ENCODE measurements at places on chromosomes 3 and 15. TPM values are rescaled to one million over a fixed set of nuclear protein-coding genes. Genes with fewer than 3 reads are reported as not detected.

GRCh38 chr15:95291898-95292472 lies 1038.5 kb upstream of the NR2F2 start:
- no peak overlapping the region for H3K4me3 ChIP-seq
- no peaks in the 10 kb centered on the region for H3K36me3 ChIP-seq
- H3K4me1 ChIP-seq, result peaks cover 17% of the 10 kb centered on the region
- DNase-seq, result peak; percentile 68

DNA sequence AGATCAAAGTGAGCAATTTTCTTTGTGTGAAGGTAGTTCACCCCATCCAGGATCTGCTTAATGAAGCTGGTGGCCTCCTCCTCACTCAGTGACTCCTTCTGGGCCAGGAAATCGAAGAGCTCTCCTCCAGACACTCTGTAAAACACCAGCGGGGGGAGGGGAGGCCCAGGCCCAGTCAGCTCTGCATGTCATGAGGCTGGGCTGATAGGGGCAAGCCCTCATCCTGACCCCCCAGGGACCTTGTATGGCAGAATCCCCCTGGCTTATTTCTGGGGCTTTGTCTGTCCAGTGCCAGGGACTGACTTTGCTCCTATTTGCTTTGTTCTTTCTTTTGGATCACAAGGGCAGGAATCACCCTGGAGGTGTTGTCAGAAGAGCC lies 74.9 kb downstream of the DAPK2 start:
- no peak for DNase-seq
- no peak overlapping the region for H3K27ac ChIP-seq
- H3K27me3 ChIP-seq, result no peaks in the 10 kb centered on the region

GRCh38 chr15:85897895-85898717 lies 103.4 kb upstream of the KLHL25 start:
- H3K27ac ChIP-seq, result no peak overlapping the region
- H3K27me3 ChIP-seq, result peaks cover 26% of the 10 kb centered on the region
- H3K4me1 ChIP-seq, result no peaks in the 10 kb centered on the region
- no peaks in the 10 kb centered on the region for H3K36me3 ChIP-seq
- no peak for DNase-seq
- no peak overlapping the region for H3K4me3 ChIP-seq

HRG gene
- total RNA-seq, result not detected

GRCh38 chr15:96338766-96339618 lies 8.5 kb downstream of the NR2F2 start:
- peak overlapping the region; percentile 88 for H3K27ac ChIP-seq
- H3K4me1 ChIP-seq, result peaks cover 8% of the 10 kb centered on the region
- H3K36me3 ChIP-seq, result peaks cover 35% of the 10 kb centered on the region
- DNase-seq, result peak; percentile 44

ATP13A5 gene
- not detected for total RNA-seq

DNA sequence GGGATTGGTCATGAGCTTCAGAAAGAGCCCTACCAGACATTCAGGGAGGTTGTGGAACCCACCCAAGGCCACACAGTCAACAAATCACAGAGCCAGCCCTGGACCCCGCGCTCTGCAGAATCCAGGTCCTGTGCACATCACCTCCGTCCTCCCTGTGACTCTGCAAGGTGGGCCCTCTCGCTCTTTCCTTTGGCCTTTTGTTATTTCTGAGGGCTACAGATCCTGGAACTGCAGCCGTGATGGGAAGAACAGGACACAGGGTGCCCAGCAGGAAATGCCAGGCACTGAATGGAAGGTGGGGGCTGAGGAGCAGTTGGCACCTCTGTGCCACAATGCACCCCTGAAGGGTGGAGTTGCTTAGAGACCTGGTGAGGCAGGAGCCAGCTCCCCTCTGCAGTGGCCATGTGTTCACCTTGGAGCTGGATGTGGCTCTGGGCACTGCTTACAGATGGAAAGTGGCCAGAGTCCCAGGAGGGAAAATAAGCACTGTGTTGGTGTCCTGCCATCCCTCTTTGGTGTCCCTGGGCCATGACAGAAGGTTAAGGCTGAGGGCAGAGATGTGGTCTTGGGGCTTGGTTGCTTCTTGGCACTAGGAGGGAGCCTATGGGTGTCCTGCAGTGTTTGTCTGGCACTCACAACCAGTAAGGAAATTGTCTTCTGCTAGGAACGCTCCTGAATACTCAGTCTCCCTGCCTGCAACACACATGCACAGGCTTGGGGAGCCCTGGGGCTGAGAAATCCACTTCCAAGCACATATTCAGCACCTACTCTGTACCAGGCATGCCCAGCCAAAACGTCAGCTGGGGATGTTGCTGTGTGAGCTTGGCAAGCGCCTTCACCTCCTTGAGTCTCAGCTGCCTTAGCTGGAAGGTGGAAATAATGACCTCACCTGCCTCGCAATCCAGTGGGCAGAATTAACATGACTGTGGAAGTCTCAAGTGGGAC lies 98.0 kb upstream of the SLC6A6 start:
- H3K27ac ChIP-seq, result no peak overlapping the region
- no peak for DNase-seq
- H3K4me3 ChIP-seq, result no peak overlapping the region
- H3K36me3 ChIP-seq, result no peaks in the 10 kb centered on the region

- no peak overlapping the region for H3K27ac ChIP-seq
- no peak for DNase-seq
- no peak overlapping the region for H3K4me3 ChIP-seq
- no peaks in the 10 kb centered on the region for H3K36me3 ChIP-seq
Measured at GRCh38 chr3:25396251-25396650, 31.8 kb upstream of the RARB start.

- no peaks in the 10 kb centered on the region for H3K27me3 ChIP-seq
- H3K36me3 ChIP-seq, result no peaks in the 10 kb centered on the region
- DNase-seq, result no peak
- peaks cover 14% of the 10 kb centered on the region for H3K4me1 ChIP-seq
- H3K4me3 ChIP-seq, result no peak overlapping the region
Measured at GRCh38 chr15:100106732-100107131, 235.0 kb downstream of the ADAMTS17 start.

- H3K4me3 ChIP-seq, result no peak overlapping the region
- DNase-seq, result no peak
- H3K27ac ChIP-seq, result no peak overlapping the region
- H3K27me3 ChIP-seq, result peaks cover 13% of the 10 kb centered on the region
- no peaks in the 10 kb centered on the region for H3K36me3 ChIP-seq
- no peaks in the 10 kb centered on the region for H3K4me1 ChIP-seq
Measured at GRCh38 chr15:101457696-101458095, 31.8 kb downstream of the PCSK6 start.

- H3K27ac ChIP-seq, result no peak overlapping the region
- H3K27me3 ChIP-seq, result peaks cover 22% of the 10 kb centered on the region
- H3K4me3 ChIP-seq, result no peak overlapping the region
- H3K4me1 ChIP-seq, result no peaks in the 10 kb centered on the region
- no peak for DNase-seq
- no peaks in the 10 kb centered on the region for H3K36me3 ChIP-seq
Measured at GRCh38 chr3:14789640-14790285, 29.0 kb upstream of the FGD5 start.

- no peaks in the 10 kb centered on the region for H3K36me3 ChIP-seq
- DNase-seq, result no peak
- no peaks in the 10 kb centered on the region for H3K4me1 ChIP-seq
- no peak overlapping the region for H3K4me3 ChIP-seq
- H3K27me3 ChIP-seq, result peaks cover 41% of the 10 kb centered on the region
Measured at GRCh38 chr3:98501863-98502576, 4.5 kb downstream of the OR5K2 start.

PRICKLE2 gene
- total RNA-seq, result 0.46 TPM

DNA sequence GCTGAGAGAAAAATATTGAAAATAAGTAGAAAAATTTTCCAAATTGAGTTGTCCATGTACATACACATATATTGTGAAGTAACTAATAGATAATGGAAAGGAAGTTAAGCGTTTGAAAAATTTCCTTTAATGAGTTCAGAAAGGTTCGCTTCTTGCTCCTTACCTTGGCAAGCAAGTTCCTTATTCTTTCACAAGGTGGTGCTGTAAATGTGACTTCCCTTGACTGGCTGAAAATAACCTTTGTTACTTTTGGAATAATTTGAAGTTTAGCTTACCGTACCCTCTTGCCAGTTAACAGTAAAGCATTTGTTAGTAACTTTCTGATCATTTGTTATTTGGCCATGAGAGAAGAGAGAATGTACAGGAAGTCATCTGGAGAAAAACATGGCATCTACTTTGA lies 41.6 kb downstream of the PYDC2 start:
- no peak overlapping the region for H3K4me3 ChIP-seq
- peaks cover 55% of the 10 kb centered on the region for H3K27me3 ChIP-seq
- H3K36me3 ChIP-seq, result no peaks in the 10 kb centered on the region
- peaks cover 3% of the 10 kb centered on the region for H3K4me1 ChIP-seq

COLQ gene
- total RNA-seq, result 1.5 TPM

GRCh38 chr3:111764645-111765091 lies 94.4 kb upstream of the PHLDB2 start:
- H3K4me3 ChIP-seq, result no peak overlapping the region
- H3K4me1 ChIP-seq, result peaks cover 67% of the 10 kb centered on the region
- no peaks in the 10 kb centered on the region for H3K27me3 ChIP-seq
- H3K27ac ChIP-seq, result no peak overlapping the region

DNA sequence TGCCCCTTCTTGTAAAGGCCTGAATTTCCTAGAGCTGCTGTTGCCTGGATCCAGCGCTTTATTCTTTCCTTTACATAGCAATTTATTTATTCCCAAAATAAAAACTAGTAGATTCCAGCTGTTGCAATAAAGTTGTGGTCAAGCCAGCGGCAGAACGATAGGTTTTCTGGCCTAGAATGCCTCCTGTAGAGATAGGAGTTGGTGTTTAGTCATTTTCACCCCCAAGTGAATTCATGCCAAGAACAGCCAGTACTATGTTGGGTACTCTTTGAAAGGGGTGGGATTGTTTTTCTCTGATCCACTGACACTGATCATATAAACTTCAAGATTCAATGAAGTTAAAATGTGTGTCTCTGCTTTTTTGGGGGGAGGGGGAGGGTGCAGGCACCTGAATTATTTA lies 69.7 kb downstream of the KLHL25 start:
- H3K4me3 ChIP-seq, result no peak overlapping the region
- H3K36me3 ChIP-seq, result peaks cover 21% of the 10 kb centered on the region
- DNase-seq, result no peak
- no peaks in the 10 kb centered on the region for H3K27me3 ChIP-seq

SPINK8 gene
- total RNA-seq, result not detected

GRCh38 chr3:40690749-40691451 lies 166.1 kb downstream of the ZNF621 start:
- DNase-seq, result no peak
- H3K27me3 ChIP-seq, result peaks cover 74% of the 10 kb centered on the region
- H3K36me3 ChIP-seq, result no peaks in the 10 kb centered on the region
- no peak overlapping the region for H3K4me3 ChIP-seq
- no peaks in the 10 kb centered on the region for H3K4me1 ChIP-seq

CNTN3 gene
- not detected for total RNA-seq

TJP1 gene
- total RNA-seq, result 102 TPM

DNA sequence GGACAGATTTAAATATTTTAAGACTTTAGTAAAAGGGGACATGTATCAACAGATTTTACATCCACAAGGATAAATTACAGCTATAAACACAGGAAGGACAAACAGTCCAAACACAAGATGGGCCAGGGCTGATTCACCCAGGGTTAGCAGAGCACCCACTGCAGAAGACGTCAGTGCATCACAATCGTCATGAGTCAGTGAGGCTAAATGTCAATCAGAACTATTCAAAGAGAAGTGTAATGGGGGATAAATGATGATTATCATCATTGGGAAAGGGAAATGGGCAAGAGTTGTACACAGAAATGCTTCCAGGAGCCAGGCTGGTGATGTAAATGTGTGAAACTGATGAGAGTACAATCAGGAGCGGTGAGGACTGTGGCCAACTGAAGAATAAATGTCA lies 226.8 kb downstream of the PLCL2 start:
- H3K27me3 ChIP-seq, result no peaks in the 10 kb centered on the region
- H3K4me1 ChIP-seq, result peaks cover 11% of the 10 kb centered on the region
- H3K27ac ChIP-seq, result peak overlapping the region; percentile 16
- no peak overlapping the region for H3K4me3 ChIP-seq

DNA sequence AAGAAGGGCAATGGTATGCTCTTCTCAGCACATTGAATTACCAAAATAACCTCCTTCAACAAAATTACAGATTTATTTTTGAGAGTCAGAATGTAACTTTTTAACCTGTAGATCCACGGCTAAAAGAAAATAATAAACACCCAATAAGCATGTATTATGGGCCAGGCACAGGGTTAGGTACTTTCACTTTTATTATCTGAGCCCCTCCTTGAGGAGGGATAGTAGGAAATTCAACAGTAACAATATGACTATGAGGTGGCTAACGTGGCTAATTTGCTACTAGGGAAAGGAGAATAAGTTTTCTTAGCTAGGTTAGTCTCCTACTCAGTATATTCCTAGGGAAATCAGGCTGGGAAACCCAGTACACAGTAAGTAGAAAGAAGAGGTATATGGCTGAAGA lies 306.9 kb downstream of the GAP43 start:
- no peak overlapping the region for H3K27ac ChIP-seq
- no peak overlapping the region for H3K4me3 ChIP-seq
- H3K27me3 ChIP-seq, result no peaks in the 10 kb centered on the region
- H3K36me3 ChIP-seq, result no peaks in the 10 kb centered on the region

- DNase-seq, result no peak
- no peaks in the 10 kb centered on the region for H3K4me1 ChIP-seq
- peaks cover 64% of the 10 kb centered on the region for H3K36me3 ChIP-seq
- H3K4me3 ChIP-seq, result no peak overlapping the region
- H3K27me3 ChIP-seq, result no peaks in the 10 kb centered on the region
Measured at GRCh38 chr3:58082047-58082446, 73.8 kb downstream of the FLNB start.

MKRN3 gene
- 1.8 TPM for total RNA-seq

DNA sequence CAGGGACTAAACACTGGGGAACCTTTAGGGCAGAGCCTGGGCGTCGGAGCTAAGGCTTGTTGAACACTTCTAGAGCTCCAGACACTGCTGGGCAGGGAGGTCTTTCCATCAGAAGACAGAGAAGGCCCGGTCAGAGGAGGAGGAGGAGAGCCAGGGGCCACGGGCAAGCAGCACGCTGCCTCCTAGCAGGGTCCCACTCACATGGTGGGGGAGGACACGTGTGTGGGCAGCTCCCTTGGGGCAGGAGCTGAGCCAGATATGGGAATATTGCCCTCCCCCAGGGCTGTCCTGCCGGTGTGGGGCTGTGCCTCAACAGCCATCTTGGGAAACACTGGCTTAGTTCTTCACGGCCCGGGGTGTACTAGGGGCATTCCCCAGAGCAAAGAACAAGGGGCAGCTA lies 89.6 kb upstream of the TLE3 start:
- DNase-seq, result no peak
- H3K36me3 ChIP-seq, result no peaks in the 10 kb centered on the region
- H3K4me1 ChIP-seq, result no peaks in the 10 kb centered on the region
- H3K27ac ChIP-seq, result no peak overlapping the region
- no peak overlapping the region for H3K4me3 ChIP-seq
- no peaks in the 10 kb centered on the region for H3K27me3 ChIP-seq

- H3K4me1 ChIP-seq, result peaks cover 6% of the 10 kb centered on the region
- H3K36me3 ChIP-seq, result no peaks in the 10 kb centered on the region
- H3K4me3 ChIP-seq, result no peak overlapping the region
- H3K27ac ChIP-seq, result no peak overlapping the region
- H3K27me3 ChIP-seq, result no peaks in the 10 kb centered on the region
Measured at GRCh38 chr3:67713764-67714469, 59.5 kb upstream of the SUCLG2 start.

DNA sequence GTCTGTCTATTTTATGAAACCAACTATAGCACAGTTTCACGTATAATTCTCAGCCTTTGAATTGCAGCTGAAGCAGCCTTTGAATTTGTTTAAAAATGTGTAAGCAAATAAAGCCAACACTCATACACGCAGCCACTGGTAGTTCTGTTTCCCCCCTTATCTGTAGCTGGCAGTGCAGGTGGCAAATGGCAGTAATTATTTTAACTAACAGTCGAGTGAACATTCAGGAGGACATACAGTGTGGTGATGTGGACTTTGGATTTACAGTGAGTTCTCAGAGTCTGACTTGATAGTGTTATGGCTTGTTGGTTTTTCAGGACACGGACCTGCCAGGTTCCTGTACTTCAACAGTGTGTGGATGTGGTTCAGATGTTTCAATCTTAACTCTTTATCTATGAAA lies 64.0 kb upstream of the SKOR1 start:
- DNase-seq, result no peak
- no peaks in the 10 kb centered on the region for H3K4me1 ChIP-seq
- H3K27me3 ChIP-seq, result no peaks in the 10 kb centered on the region
- H3K27ac ChIP-seq, result no peak overlapping the region
- no peaks in the 10 kb centered on the region for H3K36me3 ChIP-seq
